ENCODE measurements at places on chromosomes 4 and X.
A peak's percentile ranks its signal among the peaks of the same experiment; 100 is the strongest.

DNA sequence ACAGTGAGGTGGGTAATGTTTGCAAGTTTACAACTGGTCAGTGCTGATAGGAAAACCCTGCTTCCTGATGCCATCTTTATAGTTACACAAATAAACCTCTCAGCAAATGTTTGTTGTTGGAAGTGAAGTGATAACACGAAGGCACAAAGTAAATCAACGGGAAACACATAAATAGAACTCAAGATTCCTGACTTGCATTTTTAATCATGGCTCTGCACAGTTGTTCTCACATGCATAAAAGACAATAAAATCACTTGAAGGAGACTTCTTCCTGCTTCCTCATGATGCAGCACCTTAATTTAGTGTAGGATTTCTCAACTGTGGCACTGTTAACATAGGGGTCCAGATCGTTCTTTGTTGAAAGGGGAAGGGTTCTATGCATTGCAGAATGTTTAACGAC lies 907.7 kb downstream of the RAB28 start:
- no peak for DNase-seq

GRCh38 chr4:148216866-148217814 lies 225.1 kb downstream of the NR3C2 start:
- no peak for DNase-seq

GRCh38 chr4:124389591-124389990 lies 322.9 kb downstream of the ANKRD50 start:
- DNase-seq: no peak

DNA sequence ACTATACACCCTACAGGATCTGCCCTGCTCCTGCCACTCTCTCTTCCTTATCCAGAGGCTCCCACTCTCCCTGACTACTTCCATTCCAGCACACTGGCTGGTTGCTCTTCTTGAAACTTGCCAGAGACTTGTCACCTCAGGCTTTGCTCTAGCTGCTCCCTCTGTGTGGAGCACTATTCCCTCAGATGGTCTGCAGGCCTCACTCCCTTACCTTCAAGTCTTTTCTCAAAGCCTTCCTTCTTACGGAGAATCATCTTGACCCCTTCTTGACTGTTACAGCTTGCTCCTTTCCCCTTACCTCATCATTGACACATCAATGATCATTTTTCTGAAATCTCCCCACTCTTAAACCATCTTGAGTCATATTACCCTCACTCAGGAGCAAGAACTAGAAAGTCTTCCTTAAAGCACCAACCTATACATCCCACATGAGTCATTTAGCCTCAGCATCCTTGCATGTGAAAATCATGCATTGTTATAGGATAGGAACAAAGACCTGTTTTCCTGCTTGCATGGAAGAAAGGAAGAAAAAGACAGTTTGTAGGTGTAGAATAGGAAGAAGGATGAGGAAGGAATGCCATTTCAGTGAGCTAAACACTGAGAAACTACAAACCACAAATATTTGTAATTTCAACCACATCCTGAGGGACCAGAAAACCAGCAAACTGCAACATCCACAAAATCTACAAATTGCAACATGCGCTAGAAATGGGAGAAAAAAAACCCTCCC lies 55.7 kb downstream of the ANTXR2 start:
- DNase-seq: no peak

GRCh38 chr4:13261486-13262257 lies 222.5 kb downstream of the RAB28 start:
- DNase-seq: no peak

- no peak for DNase-seq
Observed at GRCh38 chrX:44010626-44011025, 37.4 kb upstream of the NDP start.

DNA sequence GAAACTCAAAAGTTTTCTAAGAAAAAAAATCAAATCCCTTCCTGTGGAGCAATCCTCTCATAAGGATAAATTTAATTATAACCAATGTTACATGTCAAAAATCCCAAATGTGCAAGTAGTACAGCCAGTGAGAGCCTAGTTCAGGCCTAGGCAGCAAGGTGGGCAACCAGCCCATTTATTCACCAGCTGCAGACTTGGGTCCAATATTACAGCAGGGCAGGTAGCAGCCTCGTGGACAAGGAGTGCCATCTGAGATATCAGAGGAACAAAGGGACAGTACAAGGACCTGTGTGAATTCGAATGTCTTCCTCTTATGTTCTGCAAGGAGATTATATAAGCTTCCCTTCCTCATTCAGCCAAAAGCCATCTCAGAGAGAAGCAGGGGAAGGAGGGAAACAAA lies 6.6 kb downstream of the HELQ start:
- no peak for DNase-seq

DNA sequence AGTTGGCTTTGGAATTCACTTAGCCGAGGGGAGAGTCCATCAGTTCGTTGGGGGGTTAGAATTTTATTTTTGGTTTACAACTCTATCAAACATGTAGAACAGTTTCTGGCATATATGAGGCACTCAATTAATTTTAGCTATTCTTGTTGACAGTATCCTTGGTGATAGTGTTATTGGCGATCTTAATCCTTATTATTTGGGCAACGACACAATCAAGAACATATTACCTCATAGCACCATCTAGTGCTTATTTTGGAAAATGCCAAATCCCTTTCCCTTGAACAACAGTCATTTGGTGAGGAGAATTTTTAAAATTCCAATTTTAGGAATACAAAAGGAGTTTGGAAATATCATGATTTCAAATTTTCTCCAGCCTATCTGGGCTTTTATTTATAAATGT lies 17.9 kb upstream of the PGRMC1 start:
- no peak for DNase-seq

GRCh38 chr4:152309418-152309817 lies 226.5 kb downstream of the FBXW7 start:
- no peak for DNase-seq

- DNase-seq: no peak
Observed at GRCh38 chr4:81422595-81422994, 49.1 kb downstream of the RASGEF1B start.

DNA sequence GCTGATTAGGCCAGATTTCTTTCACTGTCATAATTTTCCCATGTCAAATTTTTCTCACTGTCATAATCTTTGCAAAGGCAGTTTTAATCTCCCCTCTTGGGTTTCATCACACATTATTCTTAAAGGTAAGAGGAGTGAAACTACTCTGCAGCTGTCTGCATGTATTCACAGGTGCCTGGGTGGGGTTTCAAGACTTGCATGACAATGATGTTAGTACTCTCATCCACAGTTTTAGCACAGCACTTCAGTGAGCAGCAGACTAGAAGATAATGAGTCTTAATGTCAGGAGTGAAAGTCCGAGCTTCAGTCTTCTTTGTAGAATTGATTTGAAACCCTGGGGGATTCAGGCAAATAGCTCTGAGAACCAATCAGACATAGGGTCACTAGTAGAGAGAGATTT lies 182.5 kb upstream of the GALNT7 start:
- no peak for DNase-seq

- DNase-seq: no peak
Observed at GRCh38 chr4:114323841-114324240, 274.8 kb upstream of the UGT8 start.

- no peak for DNase-seq
Observed at GRCh38 chr4:73713650-73714049, 26.7 kb upstream of the CXCL8 start.

- DNase-seq: no peak
Observed at GRCh38 chrX:104318330-104319009, 63.7 kb upstream of the ESX1 start.

GRCh38 chr4:73723023-73723422 lies 17.3 kb upstream of the CXCL8 start:
- DNase-seq: no peak

GRCh38 chr4:53349091-53349491 lies 16.8 kb downstream of the SCFD2 start:
- no peak for DNase-seq

DNA sequence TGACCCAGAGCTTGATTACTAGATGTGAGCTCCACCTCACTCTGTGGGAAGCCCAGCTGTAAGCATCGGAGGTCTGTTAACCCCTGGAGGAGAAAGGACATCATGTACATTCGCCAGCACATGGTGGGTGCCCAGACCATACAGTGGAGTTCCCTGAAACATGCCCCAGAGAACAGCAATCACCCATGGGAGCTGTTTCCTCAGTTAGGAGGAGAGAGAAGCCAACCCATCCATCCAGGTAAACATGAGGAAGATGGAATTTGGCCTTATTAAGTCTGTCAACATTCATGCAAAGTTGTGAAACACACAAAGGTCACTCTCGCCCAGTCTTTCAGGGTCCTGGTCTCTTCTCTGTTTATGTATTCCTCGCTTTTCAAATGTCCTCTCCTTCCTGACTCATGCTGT lies 354.7 kb downstream of the ANK2 start:
- no peak for DNase-seq

GRCh38 chrX:25285598-25285997 lies 269.8 kb upstream of the ARX start:
- no peak for DNase-seq

DNA sequence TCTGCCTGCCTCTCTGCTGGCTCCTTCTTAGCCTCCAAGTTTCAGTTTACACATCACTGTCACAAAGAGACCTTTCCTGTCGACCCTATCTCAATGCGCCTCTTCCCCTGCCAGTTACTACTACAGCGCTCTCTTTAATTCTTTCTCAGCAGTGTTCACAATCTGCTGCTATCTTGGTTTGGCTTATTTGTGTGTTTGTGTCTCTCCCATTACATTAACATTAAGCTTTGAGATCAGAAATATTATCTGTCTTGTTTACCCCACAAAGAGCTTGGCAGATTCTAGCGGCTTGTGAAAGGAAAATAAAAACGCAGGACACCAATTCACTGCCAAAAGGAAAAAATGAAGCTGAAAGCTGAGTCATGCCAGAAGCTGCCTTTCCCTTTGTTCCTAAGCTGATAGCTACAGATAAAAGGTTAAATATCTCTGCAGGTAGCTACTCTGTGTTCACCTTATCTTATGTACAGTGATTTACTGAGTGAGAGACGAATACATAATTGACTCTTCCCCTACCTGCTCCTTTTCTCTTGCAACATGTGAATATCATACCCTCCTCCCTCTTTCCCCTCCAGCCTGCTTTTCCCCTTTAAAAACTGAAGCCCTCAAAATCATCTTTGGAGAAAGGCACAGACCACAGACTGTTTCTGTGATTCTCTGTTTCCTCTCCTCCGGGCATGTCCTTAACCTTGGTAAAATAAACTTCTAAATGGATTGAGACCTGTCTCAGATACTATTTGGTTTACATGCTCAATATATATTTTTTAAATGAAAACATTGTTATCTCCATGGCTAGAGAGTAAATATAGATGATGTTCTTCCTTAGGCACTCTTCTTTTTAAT lies 19.3 kb upstream of the SLC9A7 start:
- no peak for DNase-seq

DNA sequence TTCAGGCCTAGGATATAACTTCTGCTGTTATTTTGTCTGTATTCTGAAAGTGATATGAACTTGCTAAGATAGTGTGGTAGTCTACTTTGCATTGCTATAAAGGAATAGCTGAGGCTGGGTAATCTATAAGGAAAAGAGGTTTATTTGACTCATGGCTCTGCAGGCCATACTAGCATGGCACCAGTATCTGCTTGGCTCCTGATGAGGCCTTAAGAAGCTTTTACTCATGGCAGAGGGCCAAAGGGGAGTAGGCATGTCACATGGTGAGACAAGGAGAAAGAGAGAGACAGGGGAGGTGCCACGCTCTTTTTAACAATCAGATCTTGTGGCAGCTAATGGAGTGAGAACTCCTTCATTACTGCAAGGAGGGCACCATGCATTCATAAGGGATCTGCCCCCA lies 247.3 kb downstream of the GPAT3 start:
- no peak for DNase-seq

- DNase-seq: no peak
Observed at GRCh38 chrX:13414006-13414647, 94.3 kb upstream of the ATXN3L start.

DNA sequence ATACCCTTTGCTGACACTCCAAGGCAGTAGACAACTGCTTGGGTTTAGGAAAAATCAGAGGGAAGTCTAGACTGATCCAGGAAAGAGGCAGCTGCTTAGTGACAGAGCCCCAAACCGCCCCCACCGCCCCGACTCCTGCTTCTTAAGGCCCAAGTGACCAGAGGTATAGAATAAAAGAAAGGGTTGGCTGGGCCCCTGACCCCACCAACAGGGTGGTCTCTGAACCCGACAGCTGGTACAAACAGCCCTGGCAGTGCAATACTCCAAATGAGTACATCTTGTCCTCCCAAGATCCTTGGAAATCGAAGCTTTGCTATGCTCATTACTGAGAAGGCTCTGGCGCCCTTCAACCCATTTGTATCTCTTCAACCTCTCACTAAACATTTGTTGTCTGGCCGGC lies 78.1 kb upstream of the PLAC1 start:
- DNase-seq: no peak

DNA sequence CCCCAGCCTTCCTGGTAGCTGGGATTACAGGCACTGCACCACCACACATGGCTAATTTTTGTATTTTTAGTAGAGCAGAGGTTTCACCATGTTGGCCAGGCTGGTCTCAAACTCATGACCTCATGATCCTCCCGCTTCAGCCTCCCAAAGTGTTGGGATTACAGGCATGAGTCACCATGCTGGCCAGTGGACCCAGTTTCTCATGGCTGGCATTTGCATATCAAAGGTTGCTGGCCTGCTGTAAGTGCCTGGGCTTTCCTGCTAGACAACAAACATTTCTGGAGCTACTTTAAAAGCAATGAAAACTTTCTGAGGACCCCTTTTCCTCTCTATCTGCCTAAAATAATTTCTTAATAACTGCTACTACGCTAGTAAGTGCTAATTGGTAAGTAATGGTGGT lies 228.2 kb downstream of the PCDH10 start:
- DNase-seq: no peak

GRCh38 chrX:1111601-1112300 lies 100.7 kb downstream of the CRLF2 start:
- peak; percentile 15 for DNase-seq

- no peak for DNase-seq
Observed at GRCh38 chr4:146643812-146644401, 5.2 kb downstream of the POU4F2 start.

Measured in spleen (tissue), 13 donors.